Stimulated activated CD4-positive, alpha-beta T cell treated with anti-CD3 and anti-CD28 coated beads, TNF-alpha, amount 100 ng/mL, for 24 hours (primary cell): ENCODE measurements at places on chromosomes 16 and 17.

DNA sequence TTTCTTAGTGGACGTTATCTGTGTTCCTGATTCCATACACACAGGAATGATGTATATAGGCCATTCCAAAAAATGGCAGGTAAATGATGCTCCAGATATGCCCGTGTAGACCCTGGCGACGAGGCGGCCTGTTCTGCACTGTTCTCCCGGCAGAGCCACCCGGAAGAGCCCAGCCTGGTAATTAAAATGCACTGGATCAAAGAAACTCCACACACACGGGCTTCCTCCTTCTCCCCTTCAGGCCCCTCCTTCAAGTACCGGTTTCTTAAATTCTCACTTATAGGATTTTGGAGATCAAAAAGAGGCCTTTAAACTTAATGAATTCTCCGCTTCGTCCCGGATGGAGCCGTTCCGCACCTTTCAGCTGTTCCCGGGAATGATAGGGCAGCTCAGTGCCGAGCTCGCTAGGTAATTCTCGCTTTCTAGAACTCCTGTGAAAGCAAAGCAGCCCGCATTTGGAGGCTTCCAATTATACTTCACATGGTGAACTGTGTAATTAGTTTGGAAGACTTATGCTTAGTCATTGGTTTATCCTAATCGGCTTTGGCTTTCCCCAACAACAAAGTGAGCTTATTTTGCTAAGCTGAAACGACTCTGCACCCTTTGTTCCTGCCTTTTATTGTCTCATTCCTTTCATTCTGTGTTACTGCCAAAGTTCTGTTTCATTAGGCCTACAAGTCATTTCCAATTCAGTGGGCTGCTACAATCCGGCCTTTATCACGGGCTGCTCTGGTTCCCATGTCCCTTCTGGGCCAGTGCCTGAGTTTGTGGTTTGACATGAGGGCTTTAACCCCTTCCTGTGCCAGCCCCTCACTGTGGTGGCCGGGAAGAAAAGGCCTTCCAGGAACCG is 150.0 kb downstream of the MSI2 start:
- DNase-seq: no peak

- no peak for DNase-seq
Measured at GRCh38 chr17:49196520-49196919, 13.9 kb downstream of the GNGT2 start.

DNA sequence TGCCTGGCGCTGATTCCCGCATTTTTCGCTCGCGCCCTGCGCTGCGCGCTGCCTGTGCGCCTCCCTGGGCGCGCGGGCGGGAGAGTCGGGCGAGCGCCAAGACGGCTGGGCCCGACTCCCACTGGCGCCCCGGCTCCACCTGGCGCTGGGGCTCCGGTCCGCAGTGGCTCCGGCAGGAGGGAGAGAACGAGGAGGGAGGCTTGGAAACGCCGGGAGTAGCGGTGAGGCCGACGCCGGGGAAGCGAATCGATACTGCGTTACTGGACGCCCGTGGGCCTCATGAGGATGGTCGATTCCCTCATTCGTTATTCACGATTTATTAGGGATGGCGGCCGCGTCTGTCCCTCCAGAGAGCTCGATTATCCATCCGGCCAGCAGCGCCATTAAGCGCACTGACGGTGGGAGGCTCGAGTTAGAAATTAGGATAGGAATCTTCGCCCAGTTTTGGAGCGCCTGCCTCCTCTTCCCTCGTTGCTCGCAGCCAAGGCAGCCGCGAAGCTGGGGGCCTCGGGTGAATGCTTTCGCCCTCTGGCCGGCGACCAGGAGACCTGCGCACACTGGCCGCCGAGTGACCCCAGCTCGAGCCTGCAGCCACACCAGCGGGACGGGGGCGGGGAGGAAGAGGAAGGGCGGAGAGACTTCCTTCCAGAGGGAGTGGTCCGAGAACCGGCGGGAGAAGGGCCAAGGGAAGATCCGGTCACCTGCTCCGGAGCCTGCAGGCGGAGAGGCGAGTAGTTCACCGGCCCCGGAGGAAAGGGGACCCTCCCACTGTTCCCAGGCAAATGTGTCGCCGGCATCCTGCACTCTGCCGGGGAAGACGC is 1.3 kb upstream of the PCGF2 start:
- DNase-seq: no peak

DNA sequence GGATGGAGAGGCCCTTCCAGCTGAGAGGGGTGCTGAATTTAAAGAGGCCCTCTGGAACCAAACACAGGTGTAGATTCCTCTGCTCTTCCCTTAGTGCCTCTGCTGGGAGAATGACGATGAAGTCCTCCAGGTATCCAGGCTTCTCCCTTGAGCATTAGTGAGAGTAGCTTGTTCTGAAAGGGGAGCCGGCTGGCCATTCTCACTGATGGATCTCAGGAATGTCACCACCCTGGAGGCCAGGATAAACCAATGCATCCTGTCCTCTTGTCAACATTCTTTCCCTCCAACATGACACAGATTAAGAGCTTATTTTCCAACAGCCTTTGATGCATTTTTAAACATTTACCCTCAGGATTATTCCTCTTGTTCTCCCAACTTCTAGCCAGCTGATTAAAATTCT is 325.5 kb downstream of the CA10 start:
- DNase-seq: no peak

- no peak for DNase-seq
Measured at GRCh38 chr17:35766903-35767510, 6.3 kb downstream of the C17orf50 start.

- DNase-seq: peak; percentile 11
Measured at GRCh38 chr16:68436581-68436980, 11.7 kb downstream of the SMPD3 start.

- no peak for DNase-seq
Measured at GRCh38 chr16:28166394-28167208, 45.2 kb downstream of the XPO6 start.

- no peak for DNase-seq
Measured at GRCh38 chr17:75273977-75274708, 3.1 kb upstream of the MIF4GD start.

DNA sequence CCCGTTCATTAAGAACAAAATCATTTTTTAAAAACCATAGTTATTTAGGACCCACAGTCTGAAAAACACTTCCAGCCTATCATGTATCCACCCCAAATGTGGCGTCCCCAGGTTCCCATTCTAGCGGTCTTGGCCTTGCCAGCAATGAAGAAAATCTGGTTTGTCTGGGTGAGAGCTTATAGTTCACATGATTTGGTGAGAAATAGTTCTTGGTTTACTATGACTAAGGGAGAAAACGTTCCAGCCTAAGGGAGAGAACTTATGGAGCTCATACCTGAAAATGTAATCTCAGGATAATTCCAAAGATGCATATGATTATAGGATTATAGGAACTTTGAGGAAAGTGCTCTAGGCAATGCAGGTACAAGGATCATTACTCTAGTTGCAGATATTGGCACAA is 4.8 kb downstream of the MARVELD3 start:
- no peak for DNase-seq
